Activated CD8-positive, alpha-beta memory T cell treated with anti-CD3 and anti-CD28 coated beads for 48 hours (primary cell): ENCODE measurements at places on chromosomes 5 and 9.

GRCh38 chr5:130805036-130805435, 360.0 kb downstream of the HINT1 start:
- no peak for DNase-seq

- no peak for DNase-seq
Measured at GRCh38 chr5:117182104-117182503, 607.5 kb upstream of the SEMA6A start.

GRCh38 chr5:122391621-122392020, 79.6 kb downstream of the SNCAIP start:
- DNase-seq: no peak

- DNase-seq: no peak
Measured at GRCh38 chr9:92564982-92565381, 29.2 kb upstream of the ECM2 start.

DNA sequence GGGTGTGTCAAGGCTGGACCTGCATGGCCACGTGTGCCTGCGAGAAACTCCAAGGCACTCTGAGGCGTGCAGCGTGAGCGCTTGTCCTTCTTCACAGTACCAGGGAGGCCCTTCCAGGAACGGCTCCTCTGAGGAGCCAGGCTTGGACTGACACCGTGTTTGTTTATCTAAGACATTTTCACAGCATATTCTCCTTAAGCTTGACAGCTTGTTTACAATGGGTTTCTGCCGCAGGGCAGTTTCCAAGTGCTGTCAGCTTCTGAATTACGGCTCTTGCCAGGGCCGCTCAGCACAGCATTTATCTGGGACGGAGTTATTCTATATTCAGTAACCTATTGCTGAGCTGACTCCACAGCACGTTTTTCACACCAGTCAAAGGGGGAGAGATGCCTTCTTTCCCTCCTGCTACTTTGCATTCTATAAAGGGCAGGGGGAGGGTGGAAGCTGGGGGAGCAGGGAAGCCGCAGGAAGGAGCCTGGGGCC, 98.4 kb downstream of the LMNB1 start:
- no peak for DNase-seq

DNA sequence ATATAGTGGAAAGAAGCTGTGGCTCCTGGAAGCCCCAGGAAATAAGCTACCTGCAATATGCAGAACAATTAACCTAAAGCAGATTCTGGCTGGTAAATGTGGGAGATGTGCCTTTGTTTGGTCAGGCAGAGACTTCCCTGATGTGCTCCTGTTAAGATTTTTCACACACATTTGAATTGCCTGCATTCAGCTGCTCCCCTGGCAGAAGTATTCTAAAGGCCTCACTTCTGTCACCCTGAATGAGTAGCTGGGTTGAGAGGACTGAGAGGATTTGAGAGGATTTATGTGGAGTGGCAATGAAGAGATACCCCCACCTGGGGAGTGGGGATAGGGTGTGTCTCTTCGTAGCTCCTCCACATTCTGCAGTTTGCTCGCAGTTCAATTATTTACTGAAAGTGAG, 130.5 kb downstream of the ST8SIA4 start:
- no peak for DNase-seq

DNA sequence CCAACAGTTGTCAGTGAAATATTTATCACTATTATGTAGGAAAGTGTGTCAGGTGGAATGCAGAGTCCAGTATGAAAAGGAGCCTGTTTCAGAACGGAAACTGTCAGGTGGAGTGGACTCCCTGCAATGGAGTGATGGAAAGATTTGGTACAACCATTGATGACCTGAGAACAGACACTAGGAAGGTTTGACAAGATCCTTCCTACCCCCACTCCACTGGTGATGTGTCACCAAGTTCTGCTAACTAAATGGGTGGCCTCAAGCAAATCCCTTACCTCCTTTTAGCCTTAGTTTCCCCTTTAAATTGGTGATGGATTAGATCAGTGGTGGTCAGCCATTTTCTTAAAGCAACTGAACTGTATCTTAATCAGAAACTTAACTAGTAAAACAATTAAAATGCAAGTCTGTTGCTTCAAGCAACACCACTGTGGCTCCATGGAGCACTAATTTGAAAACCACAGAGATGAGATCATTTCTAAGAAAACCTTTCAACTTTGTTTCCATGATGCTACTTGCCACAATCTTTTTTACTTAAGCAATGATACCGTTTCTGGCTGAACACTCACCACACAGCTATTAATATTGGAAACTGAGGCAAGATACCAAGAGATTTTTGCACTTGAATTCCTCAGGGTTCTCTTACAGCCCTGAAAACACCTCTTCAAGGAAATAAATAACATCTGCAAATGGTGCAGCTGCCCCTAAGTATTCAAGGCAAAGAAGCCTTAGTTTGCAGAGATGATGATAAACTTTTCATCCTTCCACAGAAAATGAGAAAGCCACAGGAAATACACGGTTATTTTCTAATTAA, 140.6 kb downstream of the ERCC6L2 start:
- DNase-seq: no peak

- DNase-seq: no peak
Measured at GRCh38 chr5:153987301-153987700, 51.4 kb downstream of the FAM114A2 start.

GRCh38 chr5:166349046-166349445, 1942.4 kb upstream of the WWC1 start:
- no peak for DNase-seq

DNA sequence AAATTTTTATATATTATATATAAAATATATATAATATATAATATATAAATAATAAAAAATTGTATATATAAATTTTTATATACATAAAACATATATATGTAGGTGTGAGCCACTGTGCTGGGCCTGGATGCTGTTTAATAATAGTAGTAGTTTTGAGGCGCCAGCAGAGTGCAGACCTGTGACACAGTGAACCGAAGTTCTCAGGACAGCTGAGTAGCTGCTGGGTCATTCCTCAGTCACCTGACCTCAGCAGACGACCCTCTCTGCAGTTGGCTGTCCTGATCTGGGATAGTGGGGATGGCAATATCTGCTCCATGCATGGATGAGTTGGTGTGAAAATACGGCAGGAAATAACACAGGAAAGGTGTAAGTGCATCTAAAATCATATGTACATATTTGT, 3.3 kb upstream of the SNX18 start:
- no peak for DNase-seq

GRCh38 chr5:115455301-115455707, 89.3 kb downstream of the FEM1C start:
- no peak for DNase-seq

GRCh38 chr9:114493521-114494184, 11.6 kb downstream of the WHRN start:
- no peak for DNase-seq

DNA sequence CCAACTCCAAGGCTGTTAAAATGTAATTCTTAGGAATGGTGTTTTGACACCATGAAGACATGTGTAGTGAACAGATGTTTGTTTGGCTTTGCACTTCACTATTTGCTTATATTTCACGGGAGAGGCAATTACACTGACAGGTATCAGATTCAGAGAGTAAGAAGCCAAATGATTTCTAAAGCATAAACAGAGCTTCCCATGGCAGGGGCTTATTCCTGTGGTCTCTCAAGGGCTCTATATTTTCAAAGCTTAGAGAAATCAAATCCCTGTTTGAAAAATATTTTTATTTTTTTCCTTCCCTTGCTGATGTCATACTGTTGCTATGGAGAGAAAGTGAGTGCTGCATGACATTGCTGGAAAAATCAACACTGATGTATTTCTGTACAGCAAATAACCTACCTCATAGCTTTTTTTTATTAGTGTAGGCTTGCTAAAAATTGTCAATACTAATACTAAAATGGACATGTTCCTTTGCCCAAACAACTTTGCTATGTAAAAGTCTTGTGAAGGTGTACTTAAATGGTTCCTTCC, 161.4 kb downstream of the GIN1 start:
- no peak for DNase-seq

GRCh38 chr5:39730699-39731098, 305.9 kb upstream of the DAB2 start:
- DNase-seq: no peak

DNA sequence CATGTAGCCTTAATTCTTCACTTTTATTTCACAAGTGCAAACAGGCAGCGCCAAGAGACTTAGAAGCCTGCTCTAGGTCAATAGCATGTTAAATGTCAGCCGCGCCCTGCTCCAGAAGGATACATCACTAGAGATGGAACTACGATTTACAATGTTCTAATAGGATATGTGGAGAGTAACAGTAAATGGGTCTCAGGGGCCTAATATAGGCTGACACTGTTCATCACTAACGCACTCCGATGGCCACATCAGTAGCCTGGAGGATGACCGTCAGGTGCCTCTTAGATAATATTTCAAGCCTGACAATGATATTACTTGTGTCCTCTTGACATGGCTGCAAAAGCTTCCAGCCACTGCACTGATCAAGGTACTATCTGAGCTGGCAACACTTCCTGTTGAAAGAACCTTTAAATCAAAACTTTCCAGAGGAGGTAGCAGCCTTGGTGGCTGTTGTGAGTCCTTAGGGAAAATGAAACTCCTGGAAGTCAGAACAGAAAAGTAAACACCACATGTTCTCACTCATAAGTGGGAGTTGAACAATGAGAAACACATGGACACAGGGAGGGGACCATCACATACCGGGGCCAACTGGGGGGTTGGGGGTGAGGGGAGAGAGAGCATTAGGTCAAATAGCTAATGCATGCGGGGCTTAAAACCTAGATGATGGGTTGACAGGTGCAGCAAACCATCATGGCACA, 35.0 kb downstream of the PTTG1 start:
- no peak for DNase-seq

DNA sequence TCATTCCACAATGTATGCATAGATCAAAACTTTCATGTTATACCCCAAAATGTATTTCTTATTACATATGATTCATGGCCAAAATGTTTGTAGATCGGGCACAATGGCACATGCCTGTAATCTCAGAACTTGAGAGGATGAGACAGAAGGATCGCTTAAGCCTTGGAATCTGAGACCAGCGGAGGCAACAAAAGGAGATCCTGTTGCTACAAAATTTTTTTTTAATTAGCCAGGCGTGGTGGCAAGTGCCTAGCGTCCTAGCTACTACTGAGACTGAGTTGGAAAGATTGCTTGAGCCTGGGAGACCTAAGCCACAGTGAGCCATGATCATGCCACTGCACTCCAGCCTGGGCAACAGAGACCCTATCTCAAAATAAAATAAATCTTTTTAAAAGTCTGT, 89.9 kb downstream of the MAPKAP1 start:
- no peak for DNase-seq

GRCh38 chr5:112418659-112419163, 366 bp downstream of the EPB41L4A start:
- DNase-seq: no peak

DNA sequence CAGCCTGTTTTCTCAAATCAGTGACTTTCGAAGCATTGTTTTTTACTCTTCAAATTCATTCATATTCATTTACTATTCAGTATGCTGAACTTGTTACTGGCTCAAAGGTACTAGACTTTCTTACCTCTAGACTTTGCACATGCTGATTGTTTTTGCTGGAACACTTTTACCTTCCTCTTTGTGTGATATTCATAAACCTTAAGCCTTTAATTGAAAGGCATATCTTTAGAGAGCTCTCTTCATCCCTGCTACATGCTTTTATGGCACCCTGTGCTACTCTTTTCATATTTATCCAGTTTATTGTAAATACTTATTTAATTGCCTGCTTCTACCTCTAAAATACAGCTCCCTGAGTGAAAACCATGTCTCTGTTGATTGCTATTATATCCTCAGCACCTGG, 48.7 kb upstream of the LRRC19 start:
- DNase-seq: no peak

- DNase-seq: no peak
Measured at GRCh38 chr5:136062366-136063274, 33.8 kb downstream of the TGFBI start.

GRCh38 chr9:109316207-109316640, 4.6 kb downstream of the EPB41L4B start:
- no peak for DNase-seq

- no peak for DNase-seq
Measured at GRCh38 chr5:74966141-74967026, 86.0 kb downstream of the GCNT4 start.

DNA sequence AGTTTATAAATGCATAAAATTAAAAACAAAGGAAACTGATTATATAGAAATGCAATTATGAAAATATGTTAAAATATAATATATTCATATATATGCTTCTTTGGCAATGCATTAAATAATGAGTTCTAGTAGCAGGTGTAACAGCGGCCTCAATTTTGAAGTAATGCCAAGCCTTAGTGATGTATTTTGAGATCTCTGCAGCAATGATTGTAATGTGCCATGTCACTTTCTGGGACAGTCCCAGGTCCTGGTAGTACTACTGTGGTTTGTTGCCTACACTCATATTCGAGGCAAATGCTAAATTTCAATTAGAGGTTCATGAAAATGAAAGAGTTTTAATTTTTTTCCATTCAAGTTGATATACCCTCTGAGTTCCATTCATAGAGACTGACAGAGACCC, 75.8 kb upstream of the ORM1 start:
- no peak for DNase-seq

GRCh38 chr5:143850050-143850683, 38.2 kb downstream of the HMHB1 start:
- DNase-seq: no peak

DNA sequence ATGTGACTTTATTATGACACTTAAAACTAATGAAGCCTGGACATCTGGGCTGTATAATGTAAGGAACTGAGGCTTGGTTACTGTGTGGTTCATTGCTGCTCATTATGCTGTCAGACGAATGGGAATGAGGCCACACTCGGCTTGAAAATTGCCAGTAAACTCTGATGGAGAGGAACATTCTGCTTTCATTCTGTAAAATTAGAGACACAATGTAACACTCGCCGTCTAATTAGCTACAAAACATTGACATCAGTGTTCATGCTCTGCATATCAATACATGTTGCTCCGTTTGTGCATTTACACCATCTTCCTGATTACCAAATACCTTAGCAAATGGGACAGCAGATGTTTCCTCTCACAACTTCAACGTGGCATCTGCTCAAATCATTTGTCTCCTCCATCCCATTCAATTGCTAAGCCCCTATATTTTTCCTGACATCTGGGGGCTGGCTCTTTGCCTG, 133.0 kb downstream of the SLC28A3 start:
- no peak for DNase-seq

- DNase-seq: no peak
Measured at GRCh38 chr5:177195307-177195952, 61.9 kb downstream of the NSD1 start.

GRCh38 chr9:80175286-80176150, 603.8 kb downstream of the TLE4 start:
- no peak for DNase-seq

DNA sequence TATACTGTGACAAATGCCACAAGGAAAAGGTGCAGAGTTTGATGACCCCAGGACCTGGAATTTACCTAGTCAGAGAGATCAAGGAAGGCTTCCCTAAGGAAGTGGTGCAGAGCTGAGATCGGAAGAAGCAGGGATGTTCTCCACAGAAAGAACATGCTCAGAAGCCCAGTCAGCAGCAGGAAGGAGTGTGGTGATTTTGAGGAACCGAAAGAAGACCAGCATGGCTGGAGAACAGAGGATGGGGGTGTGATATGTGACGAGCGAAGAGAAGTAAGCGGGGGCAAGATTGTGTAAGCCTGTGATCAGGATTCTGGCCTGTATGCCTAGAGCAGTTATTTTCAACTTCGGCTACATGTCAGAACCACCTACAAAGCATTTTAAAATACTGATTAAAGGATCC, 18.7 kb upstream of the PIK3R1 start:
- no peak for DNase-seq
